ENCODE measurements at places on chromosomes 1 and 21.

- DNase-seq, result no peak
Observed at GRCh38 chr1:43913051-43913501, 20.5 kb upstream of the ARTN start.

GRCh38 chr1:86419277-86419903 lies 4.6 kb upstream of the CLCA2 start:
- no peak for DNase-seq

DNA sequence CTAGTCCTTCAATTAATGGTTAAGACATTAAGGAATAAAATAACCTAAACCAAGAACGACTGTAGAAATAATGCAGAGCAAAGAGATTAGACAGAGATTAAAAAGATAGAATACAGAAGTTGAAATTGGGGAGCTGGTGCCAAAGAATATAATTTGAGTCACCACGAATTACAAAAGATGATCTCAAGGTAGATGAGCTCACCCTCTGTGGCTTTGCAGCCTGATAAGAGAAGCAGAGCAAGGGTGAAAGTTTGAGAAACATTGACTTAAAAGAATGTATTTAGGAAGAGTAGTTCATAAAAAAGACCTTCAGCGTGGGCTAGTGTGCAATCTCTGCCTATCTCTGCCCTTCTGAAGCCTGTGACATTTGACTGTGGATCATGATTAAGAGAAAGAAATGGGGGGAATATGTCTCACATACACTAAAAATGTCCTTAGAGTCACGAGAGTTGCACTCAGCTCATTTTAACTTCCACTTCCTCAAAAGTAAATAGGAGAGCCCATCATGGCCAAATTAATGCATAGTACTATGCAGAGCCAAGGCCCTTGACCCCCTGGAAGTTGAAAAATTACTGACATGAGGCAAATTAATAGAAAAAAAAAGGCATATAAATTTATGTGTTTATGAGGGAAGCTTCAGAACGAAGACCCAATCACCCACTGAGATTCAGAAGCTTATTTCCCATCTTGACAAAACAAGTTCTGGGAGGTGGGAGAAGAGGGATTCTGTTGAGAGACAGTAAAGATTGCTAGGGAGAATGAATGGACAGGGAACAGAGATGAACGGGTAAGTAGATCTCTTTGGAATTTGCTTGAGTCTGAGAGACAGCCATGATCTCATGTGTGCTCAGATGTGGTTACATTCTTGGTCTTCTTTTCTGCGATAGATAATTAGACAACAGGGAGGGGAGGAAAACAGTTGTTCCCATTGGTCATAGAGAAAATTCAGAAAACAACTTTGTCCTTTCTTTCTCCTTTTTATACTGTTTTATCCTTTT lies 395.4 kb upstream of the LRRC7 start:
- no peak for DNase-seq

DNA sequence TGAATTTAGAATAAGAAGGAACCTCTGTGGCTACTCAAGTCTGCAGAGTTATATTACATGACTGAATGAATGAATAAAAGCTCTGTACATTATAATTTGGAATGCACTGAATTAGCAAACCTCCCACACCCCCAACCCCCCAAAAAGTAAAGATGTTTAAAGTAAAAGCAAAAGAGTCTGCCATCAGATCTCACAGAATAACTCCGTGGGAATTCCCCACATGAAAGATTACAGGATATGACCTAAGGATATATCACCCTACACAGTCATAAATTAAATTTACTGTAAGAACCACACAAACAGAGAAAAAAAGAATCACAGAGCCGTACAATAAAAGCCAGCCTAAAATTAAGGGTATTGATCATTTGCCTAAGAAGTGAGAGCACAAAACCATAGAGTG lies 587.3 kb downstream of the PTPRC start:
- no peak for DNase-seq

GRCh38 chr1:150696590-150696989 lies 364 bp downstream of the GOLPH3L start:
- DNase-seq, result no peak

- no peak for DNase-seq
Observed at GRCh38 chr1:84763912-84764680, 73.8 kb upstream of the SSX2IP start.

- no peak for DNase-seq
Observed at GRCh38 chr1:72650843-72651435, 368.6 kb upstream of the NEGR1 start.

DNA sequence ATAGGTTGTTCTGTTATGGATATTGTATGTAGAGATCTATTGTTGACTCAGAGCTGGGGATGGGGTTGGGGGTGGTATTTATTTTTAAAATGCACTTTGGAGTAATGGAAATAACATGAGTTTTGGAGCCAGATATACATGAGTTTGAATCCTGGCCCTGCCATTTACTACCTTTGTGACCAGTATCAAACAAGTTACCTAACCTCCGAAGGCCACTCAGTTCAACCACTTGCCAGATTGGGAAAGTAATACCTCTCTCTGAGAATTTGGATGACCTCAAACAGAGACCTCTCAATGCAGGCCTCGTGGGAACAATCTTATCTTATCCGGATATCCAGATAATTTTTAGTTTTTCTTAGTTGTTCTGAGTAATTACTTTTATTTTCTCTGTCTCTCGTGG lies 181.0 kb downstream of the FGGY start:
- DNase-seq, result no peak

DNA sequence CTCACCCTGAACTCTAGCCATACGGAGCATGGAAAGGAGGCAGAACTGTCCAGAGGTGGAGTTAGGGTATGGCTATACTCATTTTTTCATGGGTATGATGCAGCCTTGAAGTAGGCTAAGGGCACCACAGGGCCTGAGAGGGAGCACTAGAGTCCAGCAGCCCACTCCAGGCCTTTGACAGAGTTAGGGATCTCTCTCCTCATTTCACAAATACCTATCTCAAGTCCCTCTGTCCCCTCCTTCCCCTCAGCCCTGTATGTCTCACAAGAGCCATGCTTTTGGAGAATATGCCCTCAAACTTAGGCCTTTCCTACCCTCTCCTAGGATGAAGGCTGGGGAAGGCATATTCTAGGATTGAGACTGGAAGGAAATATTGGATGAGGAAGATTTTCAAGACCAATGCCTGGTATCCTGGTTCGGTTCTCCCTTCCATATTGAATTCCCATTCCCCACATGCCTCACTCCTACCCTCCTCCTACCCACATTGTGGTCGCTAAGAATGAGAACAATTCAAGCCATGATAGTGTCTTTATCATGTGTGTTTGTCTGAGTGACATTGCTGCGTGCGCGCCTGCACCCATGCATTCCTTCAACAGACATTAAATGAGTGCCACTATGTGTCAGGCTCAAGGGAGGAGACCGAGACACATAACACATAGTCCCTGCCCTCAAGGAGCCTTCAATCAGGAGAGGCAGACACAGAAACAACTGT lies 2.6 kb upstream of the NECTIN4 start:
- DNase-seq, result no peak

DNA sequence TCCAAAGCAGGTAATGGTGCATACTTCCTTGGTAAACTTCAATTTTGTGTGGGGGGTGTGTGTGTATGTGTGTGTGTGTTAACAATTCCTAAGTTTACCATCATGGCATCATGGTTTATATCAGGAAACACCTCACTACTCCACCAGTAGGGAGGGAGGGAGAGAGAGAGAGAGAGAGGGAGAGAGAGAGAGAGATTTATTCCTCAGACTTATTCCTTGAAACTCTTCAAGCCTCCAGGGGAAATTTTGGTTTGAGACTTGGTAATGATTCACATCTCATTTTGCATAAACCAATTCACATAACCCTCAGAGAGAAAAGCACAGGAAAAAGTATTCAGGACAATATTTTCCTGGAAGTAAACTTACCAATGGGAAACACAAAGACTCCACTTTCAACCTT lies 115.0 kb downstream of the TTLL7 start:
- no peak for DNase-seq

GRCh38 chr1:224064150-224064549 lies 49.8 kb upstream of the FBXO28 start:
- DNase-seq, result no peak

DNA sequence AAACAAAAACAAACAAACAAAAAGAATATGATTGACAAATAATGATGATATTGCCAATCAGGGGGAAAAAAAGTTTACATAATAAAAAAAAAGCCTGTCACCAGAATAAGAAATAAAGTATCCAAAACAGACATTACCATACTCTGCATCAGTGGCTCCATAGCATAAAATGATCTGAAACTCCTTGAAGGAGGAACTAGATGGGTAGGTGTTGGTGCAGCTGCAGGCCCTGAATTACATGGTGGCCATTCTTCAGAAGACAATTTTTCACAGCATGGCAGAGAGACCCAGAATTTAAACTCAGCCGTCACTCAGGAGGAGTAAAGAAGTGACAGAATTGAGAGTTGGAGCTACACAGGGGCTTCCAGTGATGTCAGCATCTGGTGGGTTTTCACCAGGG lies 60.2 kb downstream of the GLUL start:
- no peak for DNase-seq

DNA sequence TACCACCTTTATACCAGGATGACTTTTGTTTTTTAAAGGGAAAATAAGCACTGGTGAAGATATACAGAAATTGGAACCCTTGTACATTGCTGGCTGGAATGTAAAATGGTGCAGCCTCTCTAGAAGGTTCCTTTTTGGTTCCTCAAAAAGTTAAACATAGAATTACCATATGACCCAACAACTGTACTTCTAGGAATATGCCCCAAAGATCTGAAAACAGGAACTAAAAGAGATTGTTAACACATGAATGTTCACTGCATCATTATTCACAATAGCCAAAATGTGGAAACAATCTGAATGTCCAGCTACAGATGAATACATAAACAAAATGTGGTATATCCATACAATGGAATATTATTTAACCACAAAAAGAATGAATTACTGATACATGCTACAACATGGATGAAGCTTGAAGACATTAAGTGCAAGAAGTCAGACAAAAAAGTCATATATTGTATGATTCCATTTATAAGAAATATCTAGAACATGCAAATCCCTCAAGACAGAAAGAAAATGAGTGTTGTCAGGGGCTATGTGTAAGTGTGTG lies 84.9 kb upstream of the DMRTA2 start:
- DNase-seq, result no peak

DNA sequence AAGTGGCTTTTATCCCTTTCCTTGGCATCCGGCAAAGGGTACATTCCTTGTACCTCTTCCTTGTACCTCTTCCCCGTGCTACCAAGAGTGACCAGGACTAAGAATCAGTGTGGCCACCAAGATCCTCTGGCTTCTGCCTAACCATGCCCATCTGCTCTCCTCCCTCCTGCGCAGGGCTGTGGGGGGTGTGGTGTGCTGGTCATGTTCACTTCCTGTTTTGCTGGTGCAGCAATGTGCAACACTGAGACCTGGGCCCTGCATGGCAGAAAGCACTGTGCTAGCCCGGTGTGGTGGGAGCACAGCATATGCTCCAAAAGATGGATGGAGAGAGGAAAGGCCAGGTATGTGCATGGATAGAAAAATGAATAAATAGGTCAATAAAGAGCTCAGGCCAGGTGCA lies 33.3 kb upstream of the TENT5C start:
- no peak for DNase-seq

DNA sequence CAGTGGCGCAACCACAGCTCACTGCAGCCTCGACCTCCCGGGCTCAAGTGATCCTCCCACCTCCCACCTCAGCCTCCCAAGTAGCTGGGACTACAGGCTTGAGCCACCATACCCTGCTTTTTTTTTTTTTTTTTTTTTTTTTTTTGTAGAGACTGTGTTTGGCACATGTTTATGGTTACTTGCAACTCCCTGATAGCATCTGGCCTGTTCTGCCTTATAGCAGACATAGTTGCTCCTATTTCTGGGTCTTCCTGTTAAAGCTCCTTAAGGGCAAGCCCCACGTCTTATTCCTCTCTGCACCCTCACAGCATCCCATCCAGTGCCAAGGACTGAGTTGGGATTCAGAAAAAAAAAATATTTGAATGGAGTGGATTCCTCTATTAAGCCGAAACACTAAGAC lies 17.1 kb upstream of the CNR2 start:
- no peak for DNase-seq

- no peak for DNase-seq
Observed at GRCh38 chr1:230016159-230016558, 50.9 kb upstream of the GALNT2 start.

GRCh38 chr1:119632103-119632490 lies 16.0 kb downstream of the ZNF697 start:
- DNase-seq, result no peak

DNA sequence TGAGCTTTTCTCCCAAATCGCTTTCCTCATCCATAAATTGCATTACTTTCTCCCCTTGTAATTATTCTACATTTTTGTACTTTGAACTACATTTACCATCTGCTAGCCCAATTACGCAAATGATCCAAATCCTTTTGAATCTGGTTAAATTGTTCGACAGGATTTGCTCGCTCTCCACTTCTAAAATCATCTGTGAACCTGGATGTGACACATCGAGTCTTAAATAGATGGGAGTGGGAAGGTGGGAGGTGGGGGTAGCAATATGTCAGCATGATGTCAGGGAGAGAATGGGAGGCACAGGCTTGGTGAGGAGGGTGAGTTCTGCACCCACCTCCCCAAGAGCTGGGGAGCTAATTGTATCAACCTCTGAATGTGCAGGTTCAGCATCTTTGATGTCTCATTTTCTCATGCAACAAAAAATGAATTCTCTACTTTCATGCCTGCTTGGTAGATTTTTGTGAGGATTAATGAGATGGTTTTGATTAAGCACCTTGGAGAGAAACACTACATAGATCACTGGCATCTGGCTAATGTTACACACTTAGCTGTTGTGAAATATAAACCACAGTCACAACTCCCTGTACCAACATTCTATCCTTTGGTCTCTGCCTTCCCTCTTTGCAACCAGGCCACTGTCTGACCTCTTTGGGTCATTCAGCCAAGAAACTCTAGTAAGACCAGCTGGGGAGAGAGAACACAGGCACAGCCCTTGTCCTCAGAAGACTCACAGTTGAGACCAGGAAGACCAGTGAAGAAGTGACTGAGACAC lies 165.1 kb downstream of the DAB1 start:
- no peak for DNase-seq

DNA sequence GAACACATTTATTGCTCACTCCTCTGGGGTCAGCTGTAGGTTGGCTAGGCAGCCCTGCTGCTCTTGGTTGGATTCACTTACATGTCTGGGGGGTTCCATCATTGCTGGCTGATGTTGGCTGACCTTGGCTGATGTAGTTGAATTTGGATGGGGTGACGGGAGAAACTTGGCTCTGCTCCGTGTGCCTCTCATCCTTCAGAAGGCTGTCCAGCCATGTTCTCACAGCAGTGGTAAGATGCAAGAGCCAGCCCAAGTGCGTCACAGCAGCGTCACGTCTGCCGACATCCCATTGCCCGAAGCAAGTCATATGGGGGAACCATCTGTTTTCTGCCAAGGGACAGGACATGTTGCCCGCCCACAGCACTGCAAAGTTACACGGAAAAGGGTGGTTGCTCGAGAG lies 613.5 kb downstream of the MATN1 start:
- no peak for DNase-seq

- DNase-seq, result no peak
Observed at GRCh38 chr21:37917612-37918011, 1.4 kb upstream of the KCNJ6 start.

GRCh38 chr21:46550116-46550941 lies 54.6 kb downstream of the S100B start:
- no peak for DNase-seq
